ENCODE measurements at places on chromosomes 12 and 14. TPM values are rescaled to one million over a fixed set of nuclear protein-coding genes. Genes with fewer than 3 reads are reported as not detected.

ZNF891 gene
- 1.1 TPM for total RNA-seq

CFAP251 gene
- total RNA-seq, result 3.1 TPM

BIN2 gene
- 54.5 TPM for total RNA-seq

PZP gene
- 1.3 TPM for total RNA-seq

PTGR2 gene
- total RNA-seq, result 11.4 TPM

TMPRSS12 gene
- not detected for total RNA-seq

CLEC1B gene
- total RNA-seq, result 1.1 TPM

PROX2 gene
- total RNA-seq, result not detected

CCDC184 gene
- 1.0 TPM for total RNA-seq

CAPZA3 gene
- total RNA-seq, result not detected

ENDOU gene
- 0.14 TPM for total RNA-seq

PTCSC3 gene
- not detected for total RNA-seq

BRMS1L gene
- 6.8 TPM for total RNA-seq

GRCh38 chr14:69804902-69805301, 7.9 kb upstream of the SLC10A1 start:
- no peak for DNase-seq

GRCh38 chr12:112342587-112342986, 39.6 kb downstream of the HECTD4 start:
- no peak for DNase-seq

DNA sequence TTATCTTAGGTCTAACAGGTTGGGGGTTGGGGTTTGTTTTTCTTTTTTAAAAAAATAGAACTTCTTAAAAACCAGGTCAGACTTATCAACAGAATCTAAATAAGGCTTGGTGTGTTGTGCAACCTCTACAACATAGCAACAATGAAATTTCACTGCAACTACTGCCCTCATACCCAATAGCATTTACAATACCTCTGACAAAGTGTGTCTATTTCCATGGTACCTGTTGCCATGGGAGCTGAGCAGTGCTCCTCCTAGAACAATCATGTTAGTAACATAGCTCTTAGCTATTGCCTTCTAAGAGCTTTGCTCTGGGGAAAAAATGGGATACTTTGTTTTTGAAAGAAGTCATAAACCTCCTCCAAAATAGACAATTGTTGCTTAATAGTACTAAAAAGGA, 103.3 kb upstream of the CCDC175 start:
- DNase-seq, result no peak

GRCh38 chr12:125443341-125443740, 378.1 kb downstream of the AACS start:
- no peak for DNase-seq

- DNase-seq, result no peak
These were observed 29.2 kb downstream of the KCNA1 start for GRCh38 chr12:4938900-4939299.

GRCh38 chr14:76280221-76280620, 95.7 kb upstream of the ESRRB start:
- no peak for DNase-seq

GRCh38 chr12:55724226-55724939, 4.2 kb downstream of the RDH5 start:
- DNase-seq, result no peak

DNA sequence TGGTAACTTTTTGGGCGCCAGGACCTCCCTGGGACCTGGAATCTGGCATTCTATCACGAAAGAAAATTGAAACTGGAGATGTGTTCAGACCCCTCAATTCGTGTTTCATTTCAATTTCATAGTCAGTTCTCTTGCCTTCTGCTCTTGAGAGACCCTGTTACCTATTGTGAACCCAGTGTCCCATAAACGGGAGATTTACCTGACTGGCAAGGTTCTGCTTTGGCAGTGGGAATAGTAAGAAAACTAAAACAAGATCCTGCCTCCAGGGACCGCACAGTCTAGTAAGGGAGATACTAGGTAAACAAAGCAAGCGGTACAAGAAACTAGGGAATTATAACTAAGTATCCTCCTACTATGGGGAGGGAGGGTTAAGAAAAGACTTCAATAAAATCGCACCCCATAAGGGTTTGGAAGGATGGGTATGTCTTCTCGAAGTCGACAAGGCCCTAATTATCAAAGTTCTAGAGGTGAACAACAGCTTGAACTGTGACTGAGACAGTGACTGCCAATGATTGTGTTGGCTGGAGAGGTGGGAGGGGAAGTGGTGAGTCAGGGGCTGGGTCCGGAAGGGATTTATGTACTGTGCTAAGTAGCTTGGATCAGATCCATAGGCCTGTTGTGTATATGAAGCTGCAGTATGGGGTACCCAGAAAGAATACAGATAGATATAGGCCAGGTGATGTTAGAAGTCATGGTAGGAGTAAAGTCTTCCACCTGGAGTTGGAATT, 754 bp downstream of the ACSS3 start:
- DNase-seq, result no peak

- DNase-seq, result no peak
These were observed 255.8 kb upstream of the CRY1 start for GRCh38 chr12:107349008-107349747.

DNA sequence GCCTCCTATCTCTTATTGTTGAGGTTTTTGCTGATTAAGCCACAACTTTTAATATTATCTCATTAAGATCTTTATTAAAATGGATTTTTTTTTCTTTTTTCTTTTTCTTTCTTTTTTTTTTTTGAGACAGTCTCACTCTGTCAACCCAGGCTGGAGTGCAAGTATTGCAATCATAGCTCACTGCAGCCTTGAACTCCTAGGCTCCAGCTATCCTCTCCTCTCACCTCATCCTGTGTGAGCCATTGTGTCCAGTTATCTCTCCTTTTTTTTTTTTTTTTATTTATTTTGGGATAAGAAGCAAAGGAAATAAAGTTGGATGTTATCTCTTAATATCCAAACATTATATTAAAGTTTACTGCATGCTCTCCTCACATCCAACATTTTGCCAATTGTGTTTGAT, 12.7 kb downstream of the VEZT start:
- DNase-seq, result no peak

- DNase-seq, result no peak
These were observed 9.7 kb upstream of the ERC1 start for GRCh38 chr12:981176-981828.

GRCh38 chr12:95105540-95105939, 32.1 kb upstream of the NR2C1 start:
- DNase-seq, result no peak

DNA sequence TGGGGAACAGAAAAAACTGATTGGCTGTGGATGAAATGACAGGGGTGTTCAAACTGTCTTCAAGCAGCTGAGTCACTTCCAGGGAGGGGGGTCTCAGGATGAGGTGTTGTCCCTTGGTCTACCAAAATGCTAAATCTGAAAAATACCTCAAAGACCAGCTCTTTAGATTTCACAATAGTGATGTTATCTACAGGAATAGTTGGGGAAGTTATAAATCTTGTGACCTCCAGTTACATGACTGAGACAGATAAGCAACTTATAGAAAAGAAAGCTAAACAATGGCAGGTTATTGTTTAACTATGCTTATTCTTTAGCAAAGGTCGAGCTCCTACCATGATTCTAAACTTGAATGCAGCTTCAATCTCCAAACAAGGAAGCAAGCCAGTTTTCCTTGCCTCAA, 125.4 kb downstream of the SYT10 start:
- DNase-seq, result no peak

- no peak for DNase-seq
These were observed 171.7 kb upstream of the RTL1 start for GRCh38 chr14:101075025-101075800.

- no peak for DNase-seq
These were observed 15.2 kb upstream of the FAM234B start for GRCh38 chr12:13028825-13029570.

- DNase-seq, result no peak
These were observed 160.9 kb upstream of the ABCD2 start for GRCh38 chr12:39780411-39780912.

- DNase-seq, result no peak
These were observed 336.4 kb downstream of the CACNA1C start for GRCh38 chr12:2389079-2389790.

DNA sequence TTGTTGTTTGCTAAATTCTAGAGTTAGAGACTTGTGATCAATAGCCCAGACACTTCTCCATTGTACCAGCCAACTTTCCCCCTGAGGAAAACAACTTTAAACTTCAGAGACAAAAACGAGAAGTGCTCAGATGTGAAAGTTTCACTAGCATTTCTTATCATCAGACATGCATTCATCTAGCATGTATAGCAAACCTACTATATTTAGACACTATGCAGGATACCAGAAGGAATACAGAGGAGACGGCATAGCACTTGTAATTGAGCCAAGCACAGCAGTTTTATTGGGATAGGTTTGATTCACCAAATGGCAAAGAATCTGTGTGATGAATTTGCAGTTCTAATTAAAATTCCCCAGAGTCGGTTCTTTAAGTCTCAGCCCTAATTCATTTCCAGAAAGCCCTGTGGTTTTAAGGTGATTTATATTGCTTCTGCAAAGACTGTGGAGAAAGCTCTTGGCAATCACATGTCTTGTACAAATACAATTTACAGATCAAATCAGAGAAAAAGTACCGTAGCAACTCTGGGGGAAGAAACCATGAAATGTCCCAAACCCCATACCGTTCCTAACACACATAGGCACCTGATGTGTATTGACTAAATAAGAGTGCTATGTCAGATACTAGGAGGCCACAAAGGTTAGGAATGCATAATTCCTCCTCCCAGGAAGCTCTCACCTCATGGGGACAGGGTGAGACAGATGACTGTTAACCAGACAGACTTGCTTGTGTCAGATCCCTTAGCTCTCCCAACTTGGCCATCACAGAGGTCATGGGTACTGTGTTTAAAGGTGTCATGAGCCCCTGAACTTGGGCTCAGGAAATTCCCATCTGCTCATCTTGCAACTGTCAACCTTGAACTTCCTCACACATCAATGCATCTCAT, 69.6 kb upstream of the KRAS start:
- DNase-seq, result no peak

DNA sequence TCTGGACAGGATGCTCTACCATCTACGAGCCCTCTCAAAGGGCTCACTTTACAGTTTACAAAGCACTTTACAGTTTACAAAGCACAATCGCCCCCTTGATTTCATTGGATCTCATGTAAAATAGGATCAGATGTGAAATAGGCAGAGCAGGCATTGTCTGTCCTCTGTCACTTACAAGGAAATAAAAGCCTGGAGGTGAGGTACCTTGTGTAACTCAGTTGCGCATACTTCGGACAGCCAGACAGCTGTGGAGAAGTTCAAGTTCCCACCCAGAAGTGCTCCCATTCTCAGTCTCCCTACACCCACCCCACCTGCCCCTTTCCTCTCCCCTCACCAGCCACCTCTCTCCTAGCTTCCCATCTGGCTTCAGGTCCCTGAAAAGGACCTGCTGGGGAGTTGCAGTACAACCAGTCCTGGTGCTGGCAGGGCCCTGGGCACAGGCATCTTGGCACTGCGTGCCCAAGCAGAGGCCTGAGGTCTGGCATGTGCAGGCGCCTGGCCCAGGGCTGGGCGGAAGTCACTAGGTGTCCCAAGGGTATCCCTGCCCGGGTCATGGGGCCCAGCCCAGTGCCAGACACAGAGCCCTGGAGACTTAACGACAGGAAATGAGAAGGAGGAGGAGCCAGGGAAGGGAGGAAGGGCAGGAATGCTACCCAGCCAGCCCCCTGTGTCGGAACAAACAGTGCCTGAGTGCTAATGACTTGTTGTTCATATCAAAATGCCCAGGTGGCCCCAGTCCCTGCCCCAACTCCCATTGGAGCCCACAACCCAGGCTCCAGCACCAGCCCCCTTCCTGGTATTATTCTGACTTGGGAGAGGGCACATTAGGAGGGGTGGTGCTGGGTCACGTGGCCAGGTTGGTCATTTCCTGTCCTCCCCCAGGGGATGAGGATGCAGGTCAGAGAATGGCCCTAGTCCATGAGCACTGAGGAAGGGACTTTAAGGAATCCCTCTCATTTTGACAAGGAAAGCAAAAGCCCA, 5.4 kb downstream of the RAPGEF3 start:
- peak; percentile 85 for DNase-seq

GRCh38 chr14:62468946-62469345, 576.3 kb downstream of the KCNH5 start:
- no peak for DNase-seq

GRCh38 chr12:81942594-81942993, 183.4 kb upstream of the PPFIA2 start:
- no peak for DNase-seq

All from upper lobe of left lung (tissue), 6 donors.